ENCODE measurements at places on chromosomes 16 and 17. TPM values are rescaled to one million over a fixed set of nuclear protein-coding genes. Genes with fewer than 3 reads are reported as not detected.

PYY gene
- not detected for total RNA-seq

CCDC200 gene
- not detected for total RNA-seq

MIS12 gene
- total RNA-seq: 11.6 TPM

KIF18B gene
- 0.25 TPM for total RNA-seq

C17orf50 gene
- not detected for total RNA-seq

TEKT5 gene
- not detected for total RNA-seq

GLP2R gene
- under 0.01 TPM for total RNA-seq

CRHR1 gene
- 37.6 TPM for total RNA-seq

MPP2 gene
- 16.0 TPM for total RNA-seq

GPRC5C gene
- 4.2 TPM for total RNA-seq

MYL4 gene
- 0.49 TPM for total RNA-seq

C1QTNF1 gene
- total RNA-seq: 0.98 TPM

IRF8 gene
- total RNA-seq: 1.7 TPM

RNF157 gene
- total RNA-seq: 23.1 TPM

TEDC2 gene
- total RNA-seq: 3.9 TPM

MYCBPAP gene
- 1.2 TPM for total RNA-seq

ATXN2L gene
- total RNA-seq: 31.7 TPM

G6PC1 gene
- total RNA-seq: not detected
